ENCODE measurements at places on chromosomes 16 and 17. TPM values are rescaled to one million over a fixed set of nuclear protein-coding genes. Genes with fewer than 3 reads are reported as not detected.

DNA sequence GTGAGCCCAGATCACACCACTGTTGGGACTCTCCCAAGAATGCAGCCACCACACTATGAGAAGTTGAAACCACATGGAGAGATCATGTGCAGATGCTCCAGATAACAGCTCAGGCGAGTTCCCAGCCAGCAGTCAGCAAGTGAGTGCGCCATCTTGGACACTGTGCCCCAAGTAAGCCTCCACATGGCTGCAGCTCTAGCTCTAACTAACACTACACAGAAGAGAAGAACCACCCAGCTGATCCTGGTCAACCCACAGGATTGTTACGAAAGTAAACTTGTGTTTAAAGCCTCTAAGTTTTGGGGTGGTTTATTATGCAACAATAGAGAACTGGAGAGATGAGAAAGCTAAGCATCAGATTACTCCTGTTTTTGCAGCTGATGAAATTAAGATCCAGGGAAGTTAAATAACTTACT is 25.8 kb downstream of the SLC38A7 start:
- no peak for DNase-seq

The GPR179 gene
- 0.03 TPM for total RNA-seq

DNA sequence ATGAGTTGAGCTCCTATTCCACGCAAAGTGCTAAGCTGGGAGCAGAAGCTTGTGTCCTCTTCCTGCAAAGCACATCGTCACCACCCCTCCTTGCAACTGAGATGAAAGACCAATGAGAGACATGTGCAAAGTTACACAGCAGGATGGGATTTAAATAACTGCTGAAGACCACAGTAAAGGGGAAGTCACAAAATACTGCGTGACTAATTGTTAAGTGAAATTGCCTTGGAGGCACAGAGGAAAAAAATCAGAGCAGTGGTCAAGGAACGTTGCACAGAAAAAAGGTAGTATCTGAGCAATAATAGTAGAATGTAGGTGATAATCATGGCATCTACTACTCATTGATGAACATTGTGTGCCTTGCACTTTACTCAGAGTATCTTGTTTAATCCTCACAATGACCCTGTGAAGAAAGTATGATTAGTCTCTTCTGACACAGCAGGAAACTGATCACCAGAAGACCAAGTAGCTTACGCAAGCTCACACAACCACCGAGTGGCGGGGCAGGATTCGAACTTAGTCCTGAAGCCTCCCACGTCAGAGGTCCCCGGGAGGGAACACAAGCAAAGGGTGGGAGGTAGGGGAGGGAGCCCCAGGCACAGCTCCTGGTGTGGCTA is 15.4 kb upstream of the MYO18A start:
- no peak for DNase-seq

DNA sequence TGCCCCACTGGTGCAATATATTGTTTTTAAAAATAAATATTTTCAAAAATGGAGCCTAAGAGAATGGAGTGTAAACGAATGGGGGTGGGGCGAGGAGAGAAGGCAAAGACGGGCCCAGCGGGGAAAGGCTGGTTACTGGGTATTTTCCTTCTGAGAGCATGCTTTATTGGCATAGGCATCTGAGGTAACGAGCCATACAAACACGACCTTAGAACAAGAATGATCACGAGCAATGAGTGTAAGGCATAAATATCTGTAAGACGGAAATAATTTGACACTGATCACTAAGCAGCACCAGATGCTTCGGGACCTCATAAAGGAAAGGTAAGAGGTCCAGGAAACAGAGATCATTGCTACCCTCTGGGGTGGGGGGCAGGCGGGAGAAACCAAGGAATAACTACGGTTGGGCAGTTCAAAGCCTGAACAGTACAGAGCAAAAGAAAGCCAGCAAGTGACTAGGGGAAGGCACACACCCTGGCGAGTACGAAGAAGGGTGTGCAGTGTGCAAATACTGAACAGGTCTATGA is 959 bp downstream of the SSH2 start:
- peak; percentile 69 for DNase-seq

- no peak for DNase-seq
Measured at GRCh38 chr16:1610899-1611632, 806 bp downstream of the IFT140 start.

The NLRC3 gene
- 1.4 TPM for total RNA-seq

The SDK2 gene
- 1.8 TPM for total RNA-seq

GRCh38 chr17:73600103-73600871 is 44.0 kb downstream of the SDK2 start:
- DNase-seq, result no peak

GRCh38 chr16:22375117-22375962 is 921 bp upstream of the CDR2 start:
- DNase-seq, result no peak

The KCNAB3 gene
- 3.1 TPM for total RNA-seq

GRCh38 chr17:29591146-29591736 is 1.7 kb upstream of the ANKRD13B start:
- DNase-seq, result peak; percentile 56

- no peak for DNase-seq
Measured at GRCh38 chr17:50659179-50659578, 24.5 kb downstream of the ABCC3 start.

The ZNF469 gene
- total RNA-seq, result 0.70 TPM

The TMEM231 gene
- 3.9 TPM for total RNA-seq

GRCh38 chr17:80516171-80516932 is 28.3 kb upstream of the RPTOR start:
- no peak for DNase-seq

DNA sequence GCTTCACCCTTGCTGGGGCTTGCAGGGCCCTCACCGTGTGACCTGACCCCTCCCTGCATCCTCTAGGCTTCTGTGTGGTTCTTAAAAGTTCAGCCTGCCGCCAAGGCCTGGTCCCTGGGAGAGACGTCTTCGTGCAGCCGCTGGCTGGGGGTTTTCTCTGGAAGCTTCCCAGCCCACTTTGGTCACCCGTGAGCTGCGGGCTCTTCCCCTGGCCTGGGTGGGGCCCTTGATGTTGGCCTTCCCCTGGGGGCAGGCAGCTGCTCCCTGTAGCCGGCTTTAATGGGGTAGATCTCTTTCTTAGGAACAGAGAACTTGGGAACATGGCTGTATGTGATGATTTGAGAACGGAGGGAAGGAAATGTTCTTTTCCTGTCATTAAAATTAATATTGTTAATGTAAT is 32.7 kb downstream of the ZNF750 start:
- DNase-seq, result no peak

DNA sequence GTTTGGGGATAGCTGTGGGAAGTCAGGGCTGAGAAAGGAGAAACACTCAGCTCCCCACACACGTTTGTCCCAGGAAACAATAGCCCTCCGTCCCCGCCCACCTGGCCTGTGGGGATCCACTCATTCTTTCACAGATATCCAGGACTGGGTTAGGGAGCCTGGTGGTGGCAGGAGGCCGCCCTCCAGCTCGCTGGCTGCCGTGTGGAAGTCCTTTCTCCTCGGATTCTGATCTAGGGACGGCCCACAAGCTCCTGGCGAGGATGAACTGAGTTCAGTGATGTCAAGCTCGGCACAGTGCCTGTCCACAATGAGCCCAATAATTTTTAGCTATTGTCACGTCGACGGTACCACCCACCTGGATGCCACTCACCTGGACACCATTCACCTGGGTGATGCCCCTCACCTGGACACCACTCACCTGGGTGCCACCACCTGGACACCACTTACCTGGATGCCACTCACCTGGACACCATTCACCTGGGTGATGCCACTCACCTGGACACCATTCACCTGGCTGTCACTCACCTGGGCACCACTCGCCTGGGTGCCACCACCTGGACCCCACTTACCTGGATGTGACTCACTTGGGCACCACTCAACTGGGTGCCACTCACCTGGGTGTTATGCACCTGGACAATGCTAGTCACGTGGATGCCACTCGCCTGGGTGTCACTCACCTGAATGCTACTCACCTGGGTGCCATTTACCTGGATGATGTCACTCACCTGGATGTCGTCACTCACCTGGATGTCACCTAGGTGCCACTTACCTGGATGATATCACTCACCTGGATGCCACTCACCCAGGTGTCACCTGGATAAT is 172.5 kb upstream of the FOXF1 start:
- no peak for DNase-seq

DNA sequence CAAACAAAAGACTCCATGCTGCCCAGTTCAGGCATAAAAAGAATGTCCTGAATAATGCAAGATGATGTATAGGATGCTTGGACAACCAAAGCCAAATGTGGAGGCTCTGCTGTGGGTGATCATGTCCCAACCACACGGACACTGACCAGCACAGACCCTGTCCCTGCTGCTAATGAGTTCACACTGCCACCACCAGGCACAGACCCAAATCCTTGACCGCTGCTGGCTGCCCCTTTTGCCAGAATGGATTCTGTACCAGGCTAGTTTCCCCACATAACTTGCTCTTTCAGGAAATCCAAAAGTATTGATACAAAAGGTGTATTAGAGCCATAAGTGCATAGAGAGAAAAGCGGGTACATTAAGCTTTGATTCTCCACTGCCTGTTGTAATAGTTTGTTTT is 60.9 kb downstream of the XYLT1 start:
- no peak for DNase-seq

GRCh38 chr17:35930211-35931065 is at the start of gene RDM1:
TSS of gene RDM1 (minus strand) at chr17:35930773. CDS start at chr17:35930727, 46 bp downstream.
- peak; percentile 78 for DNase-seq

GRCh38 chr17:7884581-7885366 is 3.8 kb upstream of the CHD3 start:
- peak; percentile 50 for DNase-seq

The CD7 gene
- total RNA-seq, result 10.0 TPM

The NAE1 gene
- 45.7 TPM for total RNA-seq

DNA sequence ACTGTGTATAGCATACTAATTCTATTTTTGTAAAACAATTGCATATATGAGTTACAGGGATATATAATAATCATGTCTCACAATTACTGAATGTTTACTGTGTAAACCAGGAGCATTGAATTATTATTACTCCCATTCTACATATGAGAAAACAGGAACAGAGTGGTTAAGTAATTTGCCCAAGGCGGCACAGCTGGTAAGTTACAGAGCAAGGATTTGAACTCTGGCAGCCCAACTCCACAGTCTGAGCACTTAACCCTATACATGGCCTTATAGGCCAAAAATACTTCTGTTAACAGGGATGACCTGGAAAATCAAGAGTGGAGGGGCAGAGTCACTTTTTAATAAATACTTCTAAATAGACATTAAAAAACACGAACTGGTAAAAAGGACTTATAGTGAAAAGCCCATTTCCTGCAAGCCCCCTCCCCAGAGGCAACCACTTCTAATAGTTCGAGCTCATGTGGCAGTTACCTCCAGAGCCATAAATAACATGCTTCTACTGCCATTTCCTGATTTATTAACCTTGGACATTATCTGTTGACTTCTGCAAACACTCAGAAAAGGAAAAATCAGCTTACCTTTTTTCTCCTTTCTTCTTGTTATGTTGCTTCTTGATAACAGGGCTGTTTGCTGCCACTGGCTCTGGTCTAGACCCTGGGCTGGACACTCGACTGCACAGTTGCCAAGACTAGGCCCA is 22.1 kb upstream of the ADGRG1 start:
- no peak for DNase-seq

GRCh38 chr17:60154616-60155426 is 5.0 kb downstream of the CA4 start:
- no peak for DNase-seq

The PRR29 gene
- total RNA-seq, result 0.22 TPM

The PRCD gene
- 0.92 TPM for total RNA-seq

The ZNF624 gene
- 3.7 TPM for total RNA-seq

The HOXB4 gene
- 3.9 TPM for total RNA-seq

- DNase-seq, result peak; percentile 67
Measured at GRCh38 chr16:81738783-81739496, 40.2 kb upstream of the PLCG2 start.

Measured in left colon (tissue), 2 donors.